Activated T-helper 17 cell treated with anti-CD3 and anti-CD28 coated beads, Interleukin-2, amount 50 U/mL, for 72 hours (primary cell): ENCODE measurements at places on chromosomes 4 and X. TPM values are rescaled to one million over a fixed set of nuclear protein-coding genes. Genes with fewer than 3 reads are reported as not detected.

Gene CHST7
- 2.4 TPM for total RNA-seq

GRCh38 chr4:71009086-71009485 is 15.6 kb downstream of the DCK start:
- no peak for ATAC-seq

Gene CCNG2
- total RNA-seq: 130 TPM

DNA sequence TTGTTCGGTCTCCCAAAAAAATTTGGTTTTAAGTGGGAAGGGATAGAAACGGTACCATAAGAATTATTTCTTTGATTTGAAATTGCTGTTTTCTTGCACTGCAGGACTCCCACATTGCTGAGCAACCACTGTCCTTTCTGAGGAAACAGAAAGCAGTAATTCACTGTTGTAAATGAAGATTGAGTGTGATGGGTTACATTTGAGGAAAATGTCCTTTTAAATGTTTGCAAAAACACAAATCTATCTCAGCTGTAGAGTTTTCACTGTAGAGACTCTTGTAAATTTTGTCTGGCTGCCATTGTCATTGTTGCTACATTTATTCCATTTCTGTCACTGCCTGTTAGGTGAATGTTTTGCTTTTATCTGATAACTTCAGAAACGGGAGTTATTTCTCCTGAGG is 105.2 kb downstream of the FRAS1 start:
- no peak for ATAC-seq

GRCh38 chrX:96551322-96551872 is 133.2 kb upstream of the DIAPH2 start:
- ATAC-seq: no peak

- ATAC-seq: no peak
Observed at GRCh38 chr4:5033281-5033841, 14.1 kb upstream of the CYTL1 start.

- no peak for ATAC-seq
Observed at GRCh38 chrX:96407072-96407471, 277.6 kb upstream of the DIAPH2 start.

DNA sequence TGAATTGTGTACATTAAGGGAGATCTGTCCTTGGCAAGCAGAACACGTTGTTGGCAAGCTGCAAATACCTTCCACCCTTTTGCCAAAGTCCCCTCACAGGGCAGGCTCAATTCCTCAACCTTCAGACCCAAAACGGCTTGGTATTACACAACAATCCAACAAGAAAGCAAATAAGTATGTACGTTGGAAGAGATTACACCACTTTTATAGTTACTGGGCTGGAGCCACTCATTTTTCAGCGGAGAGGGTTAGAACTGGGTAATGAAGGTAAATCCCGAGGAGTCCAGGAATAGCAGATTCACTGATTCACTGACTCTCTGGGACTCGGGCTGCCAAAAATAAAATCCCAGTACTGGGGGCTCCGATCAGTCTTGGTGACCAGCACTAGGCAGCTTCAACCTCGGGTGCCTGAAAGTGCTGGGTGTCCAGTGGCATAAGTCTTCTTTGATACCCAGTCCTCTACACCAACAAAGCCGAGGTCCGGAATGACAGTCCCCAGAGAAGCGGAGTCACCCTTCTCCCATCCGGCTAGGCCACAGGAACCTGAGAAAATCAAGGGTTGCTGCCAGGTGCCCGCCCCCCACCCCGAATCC is 587 bp downstream of the TIMM8A start:
- no peak for ATAC-seq

DNA sequence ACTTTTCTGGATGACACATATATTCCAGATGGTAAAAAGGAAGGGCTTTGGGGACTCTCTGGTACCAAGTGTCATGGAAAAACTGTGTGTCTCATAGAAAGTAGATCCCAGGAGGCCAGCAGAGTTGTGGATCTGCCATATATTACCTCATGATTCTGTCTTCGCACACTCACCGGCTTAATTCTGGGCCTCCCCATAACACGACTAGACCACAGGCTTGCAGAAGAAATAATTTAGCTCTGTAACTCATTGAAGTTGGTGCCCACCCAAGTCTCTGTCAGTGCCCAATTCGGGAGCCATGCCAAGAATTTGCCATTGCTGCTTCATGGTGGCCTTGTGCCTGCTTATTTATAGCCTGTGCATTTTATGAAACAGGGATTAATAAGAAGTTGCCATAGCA is 104.5 kb downstream of the AR start:
- no peak for ATAC-seq

Gene CT45A5
- not detected for total RNA-seq

GRCh38 chrX:19627081-19627480 is 111.8 kb upstream of the MAP3K15 start:
- no peak for ATAC-seq

- no peak for ATAC-seq
Observed at GRCh38 chr4:10589321-10589720, 95.2 kb downstream of the CLNK start.

DNA sequence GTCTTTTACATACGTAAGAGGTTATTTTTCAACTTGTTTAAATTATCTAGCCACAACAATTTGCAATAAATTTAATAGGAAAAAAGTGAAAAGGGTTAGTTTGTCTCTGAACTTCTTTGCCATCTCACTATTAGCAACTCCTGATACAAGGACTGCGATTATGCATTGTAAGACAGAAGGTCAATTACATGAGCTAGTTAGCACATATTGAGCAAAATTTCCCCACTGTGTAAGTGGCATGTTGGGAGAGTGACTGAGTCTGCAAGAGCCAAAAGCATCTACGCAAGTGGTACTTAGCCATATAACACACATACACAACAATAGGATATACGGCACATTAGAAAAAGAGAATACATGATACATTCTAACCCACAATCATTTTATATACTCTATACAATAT is 927.2 kb downstream of the STPG2 start:
- no peak for ATAC-seq

Gene CT83
- not detected for total RNA-seq

Gene RAB33A
- total RNA-seq: 34.6 TPM

GRCh38 chr4:141814499-141814898 is 178.1 kb downstream of the IL15 start:
- ATAC-seq: no peak

DNA sequence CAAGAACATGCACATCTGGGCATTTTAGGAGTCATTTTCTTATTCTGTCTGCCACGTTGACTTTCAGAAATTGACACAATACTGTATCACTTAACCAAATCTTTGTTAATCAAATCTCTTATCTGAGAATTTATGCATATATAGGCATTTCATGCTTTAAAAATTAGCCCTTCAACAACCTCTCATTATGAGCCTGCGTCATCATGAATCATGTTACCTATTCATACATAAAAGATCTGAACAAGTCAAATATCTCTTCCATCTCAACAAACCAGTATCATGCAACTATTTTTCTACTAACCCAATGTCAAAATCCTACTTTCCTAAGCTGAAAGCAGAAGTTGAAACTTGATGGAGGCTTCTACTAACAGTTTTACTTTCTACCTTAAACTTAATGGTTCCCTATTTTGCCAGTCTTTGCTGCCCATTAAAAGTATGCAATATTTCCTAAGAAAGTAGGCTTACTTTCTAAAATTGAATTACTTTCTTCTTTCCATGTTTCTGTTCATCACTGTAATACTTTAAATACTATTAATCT is 1.8 kb downstream of the ADAM29 start:
- ATAC-seq: no peak

DNA sequence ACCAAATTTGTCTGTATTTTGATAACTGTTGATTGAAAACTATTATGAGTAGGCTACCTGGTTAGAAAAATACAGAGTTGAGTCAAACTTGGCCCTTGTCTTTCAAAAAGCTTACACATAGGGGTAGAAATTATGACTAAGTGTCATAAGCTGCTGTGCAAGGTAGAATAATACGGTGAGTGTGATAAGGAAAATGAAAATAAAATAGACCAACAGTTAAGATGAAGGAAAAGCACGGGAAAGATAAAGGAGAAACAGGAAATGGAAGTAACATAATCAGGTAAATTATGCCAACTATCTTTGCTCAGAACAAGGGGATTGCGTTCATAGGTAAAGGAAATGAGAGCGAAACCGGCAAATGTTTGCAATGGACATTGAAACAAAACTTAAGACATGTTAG is 302.5 kb downstream of the PCDH7 start:
- ATAC-seq: no peak

Gene SPATA18
- total RNA-seq: 0.13 TPM

- no peak for ATAC-seq
Observed at GRCh38 chr4:184348311-184349233, 125.8 kb downstream of the IRF2 start.

DNA sequence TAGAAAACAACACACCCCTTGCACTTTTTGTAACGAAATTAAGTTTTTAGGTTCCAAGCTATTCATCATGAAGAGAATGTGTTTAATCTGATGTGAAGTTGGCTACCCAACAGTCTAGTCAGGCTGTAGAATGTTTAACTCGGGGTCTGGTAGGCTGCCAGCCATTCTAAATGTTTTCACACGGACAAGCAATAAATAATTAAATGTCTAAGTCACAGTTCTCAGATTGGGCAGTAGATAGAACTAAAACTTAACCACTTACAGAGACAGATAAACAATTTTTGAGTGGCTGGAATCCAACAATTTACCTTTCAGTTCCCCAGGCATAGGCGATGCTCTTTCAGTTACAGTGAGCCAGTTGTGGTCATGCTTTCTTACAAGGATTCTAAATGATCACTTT is 66.5 kb downstream of the CHIC2 start:
- no peak for ATAC-seq

- no peak for ATAC-seq
Observed at GRCh38 chrX:108132876-108133275, 41.3 kb downstream of the ATG4A start.

Gene TSPAN6
- not detected for total RNA-seq

DNA sequence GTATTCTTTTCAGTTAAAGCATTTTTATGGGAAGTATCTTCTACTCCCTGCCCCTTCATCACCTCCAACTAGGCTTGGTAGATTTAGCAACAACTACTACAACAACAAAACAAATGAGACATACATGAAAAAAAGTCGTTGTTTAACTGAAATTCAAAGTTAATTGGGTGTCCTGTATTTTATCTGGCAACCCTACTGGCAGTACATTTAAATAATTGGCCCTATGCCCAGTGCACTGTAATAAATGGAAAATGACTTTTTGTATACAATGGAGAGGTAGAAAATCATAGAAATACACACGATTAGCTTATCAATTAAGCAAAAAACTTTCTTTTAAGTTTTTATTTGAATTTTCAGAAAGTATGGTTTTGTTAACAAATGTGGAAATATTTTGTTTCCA is 21.4 kb upstream of the CLGN start:
- ATAC-seq: no peak

Gene FAM133A
- total RNA-seq: not detected

DNA sequence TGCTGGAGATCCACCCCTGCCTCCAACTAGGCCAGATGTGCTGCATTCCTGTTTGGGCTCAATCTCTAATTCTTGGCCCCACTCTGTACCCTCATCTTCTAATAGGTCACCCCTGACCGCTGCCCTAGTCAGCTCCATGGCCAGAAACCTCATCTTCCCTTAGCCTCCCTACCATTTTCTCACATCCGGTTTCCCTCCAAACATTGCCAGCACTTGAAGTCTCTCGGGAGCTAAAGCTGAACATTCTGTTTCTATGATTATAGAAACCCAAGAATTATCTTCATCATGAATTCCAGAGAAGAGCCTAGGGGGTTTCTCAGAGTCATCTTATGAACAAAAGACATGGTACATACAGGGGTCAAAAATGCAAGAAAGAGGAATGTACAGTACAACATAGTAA is 179.7 kb downstream of the AMELX start:
- no peak for ATAC-seq
